Stimulated activated CD4-positive, alpha-beta T cell treated with anti-CD3 and anti-CD28 coated beads, Interleukin-12 subunit alpha, Interleukin-12 subunit beta, amount 100 ng/mL, for 48 hours (primary cell): ENCODE measurements at places on chromosomes 6 and 20.

DNA sequence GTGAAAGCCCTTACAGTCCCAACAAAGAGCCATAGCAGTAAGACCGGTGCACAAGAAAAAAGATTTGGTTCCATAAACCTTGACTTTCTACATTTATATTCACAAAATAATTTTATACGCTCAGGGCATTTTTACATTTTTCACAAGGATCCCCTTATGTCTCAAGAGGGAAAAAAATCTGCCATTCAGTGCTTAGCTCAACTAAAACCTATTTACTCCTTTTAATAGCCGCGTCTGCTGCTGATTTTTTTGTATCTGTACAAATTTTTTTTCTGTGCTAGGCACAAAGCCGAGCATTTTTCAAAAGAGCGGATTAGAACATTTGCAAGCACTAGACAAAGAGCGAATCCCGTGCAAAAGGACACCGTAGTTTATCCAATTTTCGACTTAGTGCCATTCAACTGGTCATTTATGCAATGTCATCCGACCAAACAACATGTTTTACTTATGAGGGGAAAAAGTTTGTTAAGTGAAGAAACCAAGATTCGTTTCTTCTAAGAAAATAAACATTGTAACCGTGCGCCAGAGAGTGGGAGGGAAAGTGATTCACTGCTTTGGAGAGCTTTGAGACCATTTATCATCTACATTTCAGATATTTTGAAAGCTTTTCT, 3.7 kb downstream of the TFAP2D start:
- no peak for DNase-seq

DNA sequence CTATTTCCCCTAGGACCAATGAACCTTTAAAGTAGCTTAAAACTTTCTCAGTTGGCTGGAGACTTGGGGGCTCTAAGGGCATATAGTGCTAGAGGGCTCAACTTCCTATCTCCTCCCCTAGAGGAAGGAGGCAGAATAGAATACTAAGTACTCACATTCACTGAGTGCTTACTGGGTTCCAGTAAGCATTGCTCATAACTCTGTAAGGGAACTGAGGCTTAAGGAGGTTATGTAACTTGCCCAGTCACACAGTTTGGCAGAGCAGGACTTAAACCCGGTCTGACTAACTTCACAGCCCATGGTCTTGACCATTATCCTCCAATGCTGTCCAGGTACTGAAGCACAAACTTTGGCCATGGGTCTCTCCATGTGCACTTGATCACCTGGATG, 12.5 kb downstream of the SESN1 start:
- no peak for DNase-seq

- no peak for DNase-seq
Measured at GRCh38 chr6:159935065-159935464, 33.8 kb upstream of the IGF2R start.

DNA sequence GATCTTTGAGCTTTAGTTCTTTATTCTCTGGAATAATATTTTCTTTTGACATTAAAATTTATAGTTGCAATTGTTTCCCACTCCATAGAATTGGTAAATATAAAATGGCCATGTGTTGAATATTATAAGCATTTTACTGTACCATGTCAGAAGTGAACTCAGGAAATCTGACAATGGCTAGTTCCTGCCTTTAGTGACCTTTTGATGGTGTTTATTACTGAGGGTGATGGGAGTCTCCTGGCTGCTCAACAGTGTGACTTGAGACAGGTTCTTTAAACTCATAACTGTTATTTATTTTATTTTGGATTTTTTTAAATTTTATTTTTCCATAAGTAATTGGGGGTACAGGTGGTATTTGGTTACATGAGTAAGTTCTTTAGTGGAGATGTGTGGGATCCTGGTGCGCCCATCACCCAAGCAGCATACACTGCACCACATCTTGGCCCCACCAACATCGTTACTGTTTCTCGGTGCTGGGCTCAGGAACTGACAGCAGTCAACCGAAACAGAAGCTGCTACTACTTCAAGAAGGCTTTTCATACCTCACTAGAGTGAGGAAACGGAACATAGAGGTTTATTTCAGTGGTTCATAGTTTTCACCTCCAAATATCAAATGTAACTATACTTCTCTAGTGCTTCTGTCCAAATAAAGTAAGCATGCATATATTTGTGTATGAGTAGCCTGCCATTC, 90.4 kb downstream of the PLEKHG1 start:
- DNase-seq, result no peak

- DNase-seq, result no peak
Measured at GRCh38 chr20:60102665-60103210, 144.5 kb downstream of the CDH26 start.

DNA sequence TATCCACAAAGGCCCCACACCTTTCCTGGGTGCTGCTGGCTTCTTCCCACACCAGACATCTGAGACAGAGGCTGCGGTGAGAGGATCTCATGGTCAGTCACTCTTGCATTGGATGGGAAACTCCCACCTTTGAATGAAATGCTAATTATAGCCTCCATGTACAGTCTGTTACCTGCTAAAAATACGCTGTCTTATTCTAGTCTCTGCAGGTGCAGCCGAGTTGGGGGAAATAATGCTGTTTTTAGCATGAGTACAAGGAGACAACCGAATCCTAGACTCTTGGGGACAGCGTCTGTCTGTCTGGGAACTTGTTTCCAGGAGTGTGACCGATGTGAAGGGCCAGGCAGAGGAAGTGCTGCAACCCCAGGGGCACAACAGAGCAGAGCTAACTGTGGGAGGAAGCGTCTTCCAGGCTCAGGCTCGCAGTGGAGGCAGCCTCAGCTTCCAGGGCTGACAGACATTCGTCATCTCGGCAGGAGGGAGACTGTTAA, 286.2 kb downstream of the PREX1 start:
- no peak for DNase-seq

DNA sequence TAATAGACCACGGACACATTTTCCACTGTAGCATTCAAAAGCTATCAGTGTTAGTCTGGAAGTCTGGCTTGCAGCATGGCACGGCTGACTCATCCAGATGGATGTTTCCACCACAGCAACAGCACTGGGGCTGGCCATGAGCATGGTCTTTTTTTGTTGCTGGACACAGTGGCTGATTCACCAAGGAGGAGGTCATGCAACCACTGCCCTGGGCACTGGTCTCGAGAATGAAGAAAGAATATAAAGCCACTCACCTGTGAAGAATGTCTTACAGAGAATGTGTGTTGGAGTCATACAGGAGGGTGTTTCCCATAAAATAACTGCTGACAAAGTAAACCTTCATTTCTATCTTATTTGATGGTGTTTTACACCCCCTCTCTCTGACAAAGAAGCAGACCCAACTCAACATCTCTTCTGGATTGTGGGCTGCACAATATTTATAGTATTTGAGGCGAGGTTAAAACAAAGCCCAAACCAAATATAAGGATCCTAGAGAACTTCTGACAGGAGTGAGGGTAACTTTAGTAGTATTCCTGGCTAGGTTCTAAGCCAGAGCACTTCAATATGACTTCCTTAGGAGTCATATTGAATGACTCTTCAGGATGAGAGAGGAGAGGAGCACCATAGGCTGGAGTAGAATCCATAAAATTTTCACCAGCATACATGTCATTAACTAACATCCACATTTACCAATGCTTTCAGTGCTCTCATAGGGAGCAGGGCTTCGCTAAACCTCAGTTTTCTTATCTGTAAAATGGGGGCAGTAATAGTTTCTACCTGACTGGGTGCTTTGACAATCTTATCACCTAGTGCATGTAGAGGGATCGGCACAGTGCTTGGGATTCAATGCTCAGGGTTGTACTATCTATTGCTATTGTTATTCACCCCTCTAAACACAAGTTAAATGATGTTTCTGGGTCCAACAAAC, 121.4 kb downstream of the KIF13A start:
- DNase-seq, result no peak
